ENCODE measurements at places on chromosomes 5 and 9.

DNA sequence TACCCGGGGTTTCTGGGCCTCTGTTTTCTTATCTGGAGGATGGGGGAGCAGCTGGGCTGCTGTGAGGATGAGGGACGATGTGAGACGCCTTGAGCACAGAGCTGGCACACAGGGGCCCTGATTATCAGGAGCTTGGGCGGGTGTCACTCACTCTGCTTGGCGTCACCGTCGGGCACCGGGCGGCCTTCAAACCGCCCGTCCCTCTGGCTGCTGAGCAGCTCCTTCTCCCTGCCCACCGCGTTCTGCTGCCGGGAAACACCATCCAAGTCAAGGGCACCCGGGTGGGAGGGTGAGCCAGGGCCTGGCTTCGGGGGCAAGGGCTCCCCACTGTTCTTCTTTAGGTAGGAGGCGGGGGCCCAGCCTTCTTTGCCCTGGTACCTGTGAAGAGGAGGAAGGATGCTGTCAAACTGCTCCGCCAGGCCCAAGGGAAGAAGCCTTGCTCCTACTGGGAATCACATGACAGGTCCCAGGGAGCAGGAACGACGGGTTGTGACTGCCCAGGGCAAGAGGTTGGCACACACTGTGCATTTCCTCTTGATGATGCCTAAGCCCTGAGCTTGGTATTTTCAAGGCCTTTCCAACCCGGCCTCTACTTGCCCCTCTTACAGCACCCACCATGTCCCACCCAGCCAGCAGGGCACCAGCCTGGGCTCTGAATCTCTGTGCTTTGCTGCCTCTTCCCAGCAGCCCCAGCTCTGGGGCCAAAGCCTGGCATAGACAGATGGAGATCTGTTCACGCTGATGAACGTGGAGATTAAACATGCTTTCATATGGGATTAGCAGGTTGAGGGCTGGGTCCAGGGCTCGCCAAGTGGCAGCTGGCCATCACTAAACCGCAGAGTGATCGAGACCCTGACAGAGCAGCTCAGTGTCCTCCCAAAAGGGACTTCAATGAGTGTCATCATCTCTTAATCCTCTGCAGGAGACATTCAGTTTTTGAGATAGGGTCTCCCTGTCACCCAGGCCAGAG, 66.9 kb upstream of the UBTD2 start:
- DNase-seq = no peak

DNA sequence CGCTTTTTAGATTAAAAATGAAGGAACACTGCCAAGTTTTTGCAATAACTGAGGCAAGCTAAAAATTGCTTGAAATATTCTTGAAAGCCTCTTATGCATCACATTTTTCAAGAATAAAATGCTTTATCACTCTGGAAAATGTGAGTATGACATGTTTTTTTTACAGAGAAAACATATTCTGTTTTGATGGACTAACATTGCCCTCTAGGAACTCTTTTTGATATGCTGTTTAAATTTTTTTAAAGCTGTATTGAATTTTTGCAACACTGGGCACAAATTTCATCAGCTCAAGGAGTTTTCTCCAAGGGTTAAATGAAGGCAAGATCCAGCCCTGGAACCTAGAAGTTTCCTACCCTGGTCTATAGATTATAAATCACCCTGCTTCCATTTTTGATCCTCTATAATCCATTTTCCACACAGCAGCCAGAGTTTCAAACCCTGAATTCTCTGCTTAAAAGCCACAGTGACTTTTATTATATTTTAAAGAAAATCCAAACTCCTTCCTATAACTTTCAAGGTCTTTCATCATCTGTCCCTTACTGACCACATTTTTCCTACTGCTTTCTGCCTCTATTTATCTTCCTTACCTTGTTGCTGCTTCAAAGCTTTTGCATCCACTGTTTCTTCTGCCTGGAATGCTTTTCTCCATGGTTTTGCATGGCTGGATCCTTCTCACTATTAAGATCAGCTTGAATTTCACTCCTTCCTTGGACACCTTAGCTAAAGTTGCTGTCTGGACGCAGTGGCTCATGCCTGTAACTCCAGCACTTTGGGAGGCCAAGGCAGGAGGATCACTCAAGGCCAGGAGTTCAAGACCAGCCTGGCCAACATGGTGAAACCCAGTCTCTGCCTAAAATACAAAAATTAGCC, 60.9 kb downstream of the IL31RA start:
- no peak for DNase-seq

GRCh38 chr5:44356231-44356630, 33.0 kb downstream of the FGF10 start:
- no peak for DNase-seq

GRCh38 chr5:173205916-173206315, 29.1 kb downstream of the NKX2-5 start:
- DNase-seq = no peak
